ENCODE measurements at places on chromosomes 2 and 18.

DNA sequence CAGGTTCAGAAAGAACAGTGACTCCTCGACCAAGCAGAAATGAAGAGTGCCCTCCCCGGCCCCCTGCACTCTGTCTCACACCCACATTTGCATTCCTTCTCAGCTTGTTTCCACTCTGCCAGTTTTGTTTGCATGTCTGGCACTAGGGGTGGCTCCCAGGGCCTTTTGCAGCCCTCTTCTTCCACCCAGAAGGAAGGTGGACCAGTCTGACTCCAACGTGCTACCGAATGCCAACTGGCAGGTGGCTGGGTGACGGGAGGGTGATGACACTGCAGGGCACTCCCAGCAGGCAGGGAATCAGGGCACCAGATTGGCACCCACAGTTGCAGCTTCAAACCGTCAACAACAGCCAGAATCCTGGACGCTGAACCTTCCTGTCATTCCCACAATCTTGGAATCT lies 371.1 kb downstream of the TXNL1 start:
- H3K27ac ChIP-seq: no peak overlapping the region
- no peak for DNase-seq
- peaks cover 13% of the 10 kb centered on the region for H3K4me1 ChIP-seq
- H3K36me3 ChIP-seq: peaks cover 1% of the 10 kb centered on the region

DNA sequence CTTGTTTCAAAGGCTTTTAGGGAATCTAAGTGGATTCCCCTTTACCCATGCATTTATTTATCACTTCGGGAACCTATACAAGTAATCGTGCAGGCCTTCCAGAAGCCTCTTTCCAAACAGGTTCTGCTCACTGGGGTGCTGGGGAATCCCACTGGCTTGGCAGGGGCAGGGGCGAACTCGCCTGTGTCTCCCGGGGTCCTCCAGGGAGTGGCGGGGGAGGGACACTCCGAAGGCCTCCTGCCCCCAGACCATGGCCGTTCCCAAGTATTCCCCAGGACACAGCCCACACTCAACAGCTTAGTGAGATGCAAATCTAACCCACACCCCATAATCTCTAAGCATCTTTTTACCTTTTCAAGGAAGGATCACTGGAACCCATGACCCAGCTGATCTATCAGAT lies 6.5 kb downstream of the DNMT3A start:
- no peak overlapping the region for H3K27ac ChIP-seq
- H3K4me3 ChIP-seq: no peak overlapping the region
- H3K27me3 ChIP-seq: no peaks in the 10 kb centered on the region
- no peak for DNase-seq
- peaks cover 9% of the 10 kb centered on the region for H3K4me1 ChIP-seq

- no peak overlapping the region for H3K4me3 ChIP-seq
- no peak for DNase-seq
- no peak overlapping the region for H3K27ac ChIP-seq
- no peaks in the 10 kb centered on the region for H3K36me3 ChIP-seq
- H3K4me1 ChIP-seq: peaks cover 62% of the 10 kb centered on the region
These were observed 17.1 kb downstream of the ATOH8 start for GRCh38 chr2:85770786-85771409.

GRCh38 chr18:61086657-61087056 lies 246.6 kb upstream of the CDH20 start:
- H3K4me1 ChIP-seq: no peaks in the 10 kb centered on the region
- no peaks in the 10 kb centered on the region for H3K36me3 ChIP-seq
- DNase-seq: no peak
- no peak overlapping the region for H3K27ac ChIP-seq
- no peak overlapping the region for H3K4me3 ChIP-seq

DNA sequence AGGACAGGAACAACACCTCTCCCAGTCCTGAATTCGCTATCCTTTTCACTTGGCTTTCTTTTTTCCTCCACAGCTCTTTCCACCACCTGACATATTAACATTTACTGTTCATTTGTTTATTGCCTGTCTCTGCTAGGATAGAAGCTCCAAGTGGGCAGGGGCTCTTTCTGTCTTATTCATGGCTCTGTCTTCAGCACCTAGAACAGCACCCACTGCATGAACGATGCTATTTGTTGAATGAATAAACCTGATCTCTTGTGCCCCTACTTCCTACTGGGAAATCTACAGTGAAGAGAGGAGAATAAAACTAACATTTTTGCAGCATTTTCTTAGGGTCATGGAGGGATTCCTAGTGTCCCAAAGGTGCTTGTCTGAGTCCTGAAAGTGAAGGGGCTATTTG lies 24.4 kb upstream of the GAREM2 start:
- peaks cover 2% of the 10 kb centered on the region for H3K4me1 ChIP-seq
- H3K4me3 ChIP-seq: no peak overlapping the region
- H3K27ac ChIP-seq: no peak overlapping the region
- DNase-seq: no peak
- peaks cover 2% of the 10 kb centered on the region for H3K36me3 ChIP-seq
- H3K27me3 ChIP-seq: peaks cover 12% of the 10 kb centered on the region

- peaks cover 48% of the 10 kb centered on the region for H3K4me1 ChIP-seq
- H3K27ac ChIP-seq: peak overlapping the region; percentile 96
- H3K4me3 ChIP-seq: peak overlapping the region; percentile 92
- DNase-seq: no peak
- H3K27me3 ChIP-seq: no peaks in the 10 kb centered on the region
These were observed 1.5 kb downstream of the CAB39 start for GRCh38 chr2:230714136-230714480.

DNA sequence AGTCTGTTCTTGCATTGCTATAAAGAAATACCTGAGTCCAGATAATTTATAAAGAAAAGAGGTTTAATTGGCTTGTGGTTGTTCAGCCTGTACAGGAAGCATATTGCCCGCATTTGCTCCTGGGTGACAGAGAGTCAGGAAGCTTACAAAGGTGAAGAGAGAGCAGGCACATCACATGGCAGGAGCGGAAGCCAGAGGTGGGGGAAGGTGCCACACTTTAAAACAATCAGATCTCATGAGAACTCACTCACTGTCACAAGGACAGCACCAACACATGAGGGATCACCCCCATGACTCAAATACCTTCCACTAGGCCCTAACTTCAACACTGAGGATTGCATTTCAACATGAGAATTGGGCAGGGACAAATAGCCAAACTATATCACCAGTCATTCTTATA lies 124.8 kb upstream of the COL5A2 start:
- H3K4me3 ChIP-seq: no peak overlapping the region
- H3K4me1 ChIP-seq: peaks cover 27% of the 10 kb centered on the region
- H3K27ac ChIP-seq: no peak overlapping the region
- H3K36me3 ChIP-seq: no peaks in the 10 kb centered on the region

DNA sequence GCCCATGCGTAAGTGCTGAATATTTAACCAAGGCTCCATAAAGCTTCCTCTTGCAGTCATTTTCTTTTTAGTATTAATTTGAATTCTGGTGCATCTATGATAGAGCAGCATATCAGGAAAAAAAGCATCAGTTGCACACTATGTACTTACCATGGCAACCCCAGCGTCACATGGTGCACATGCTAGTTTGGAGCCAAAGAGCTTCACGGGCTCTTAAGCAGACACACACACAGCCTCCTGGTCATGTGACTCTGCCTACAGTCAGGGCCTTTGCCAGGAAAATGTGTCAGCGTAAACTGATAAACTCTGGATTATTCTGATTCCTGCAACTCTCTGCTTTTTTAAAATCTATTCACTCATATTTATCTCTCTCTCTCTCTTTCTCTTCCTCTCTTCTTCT lies 30.2 kb downstream of the NYAP2 start:
- H3K4me1 ChIP-seq: no peaks in the 10 kb centered on the region
- DNase-seq: no peak
- no peaks in the 10 kb centered on the region for H3K36me3 ChIP-seq
- no peak overlapping the region for H3K4me3 ChIP-seq

DNA sequence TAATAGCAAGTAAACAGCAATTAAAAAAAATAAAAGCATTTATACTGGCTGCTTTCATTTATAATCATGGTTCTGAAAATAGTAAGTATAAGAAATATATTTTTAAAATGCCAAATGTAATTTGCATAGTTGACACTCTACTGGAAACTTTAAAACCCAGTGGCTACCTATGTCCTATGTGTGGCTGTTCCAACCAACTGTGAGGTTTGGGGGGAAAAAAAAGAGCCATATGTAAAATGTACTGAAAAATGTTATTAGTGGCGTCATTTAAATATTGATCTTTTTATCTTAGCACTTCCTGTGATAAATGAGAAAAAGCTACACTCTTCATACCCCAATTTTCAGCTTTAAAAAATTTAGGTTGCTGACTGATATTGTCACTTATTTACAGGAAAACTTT lies 270.7 kb downstream of the TCF4 start:
- peaks cover 56% of the 10 kb centered on the region for H3K4me1 ChIP-seq
- H3K4me3 ChIP-seq: no peak overlapping the region
- H3K27me3 ChIP-seq: no peaks in the 10 kb centered on the region
- DNase-seq: no peak
- H3K36me3 ChIP-seq: no peaks in the 10 kb centered on the region

GRCh38 chr2:212254339-212254738 lies 284.3 kb downstream of the ERBB4 start:
- no peak for DNase-seq
- H3K36me3 ChIP-seq: no peaks in the 10 kb centered on the region
- no peaks in the 10 kb centered on the region for H3K4me1 ChIP-seq
- no peaks in the 10 kb centered on the region for H3K27me3 ChIP-seq
- H3K27ac ChIP-seq: no peak overlapping the region
- no peak overlapping the region for H3K4me3 ChIP-seq

GRCh38 chr18:59861009-59861408 lies 38.8 kb upstream of the PMAIP1 start:
- H3K4me3 ChIP-seq: no peak overlapping the region
- no peak overlapping the region for H3K27ac ChIP-seq
- H3K27me3 ChIP-seq: peaks cover 4% of the 10 kb centered on the region

- no peak overlapping the region for H3K4me3 ChIP-seq
- H3K27me3 ChIP-seq: no peaks in the 10 kb centered on the region
- H3K4me1 ChIP-seq: no peaks in the 10 kb centered on the region
- H3K36me3 ChIP-seq: no peaks in the 10 kb centered on the region
- H3K27ac ChIP-seq: no peak overlapping the region
- no peak for DNase-seq
These were observed 89.1 kb downstream of the SCN2A start for GRCh38 chr2:165328272-165328671.

DNA sequence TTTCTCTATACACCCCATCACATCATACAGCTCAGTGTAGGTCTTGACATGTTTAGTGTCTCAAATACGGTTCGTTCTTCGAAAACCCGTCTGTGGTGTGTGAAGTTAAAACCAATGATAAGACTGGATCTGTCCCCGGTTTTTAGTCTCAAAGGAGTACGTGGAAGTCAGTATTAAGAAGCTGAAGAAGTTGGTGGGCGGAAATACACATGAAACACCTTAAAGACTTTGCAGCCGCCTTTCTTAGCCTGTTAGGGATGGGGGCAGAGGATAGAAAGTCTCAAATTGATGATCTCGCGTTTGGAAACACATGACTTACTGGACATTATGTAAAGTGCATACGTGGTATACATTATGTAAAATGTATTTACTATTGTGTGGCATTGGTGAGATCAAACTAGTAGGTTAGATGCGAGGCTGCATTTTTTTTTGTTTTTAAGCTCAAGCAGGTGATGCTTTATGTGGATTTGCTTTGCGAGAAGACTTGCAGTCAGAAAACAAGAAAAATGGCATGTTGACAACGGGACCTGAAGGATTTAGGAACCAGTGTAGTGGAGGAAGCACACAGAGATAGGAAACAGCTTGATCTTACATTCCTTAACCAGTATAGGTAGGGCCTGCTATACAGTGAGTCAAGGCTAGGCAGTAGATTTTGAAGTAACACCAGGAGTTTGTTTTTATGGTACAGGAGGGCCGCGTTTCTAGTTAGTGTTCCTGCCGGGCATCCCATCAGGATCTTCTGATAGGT lies 1.2 kb downstream of the CNOT11 start:
- no peak for DNase-seq
- H3K36me3 ChIP-seq: peaks cover 6% of the 10 kb centered on the region
- H3K4me1 ChIP-seq: peaks cover 37% of the 10 kb centered on the region

DNA sequence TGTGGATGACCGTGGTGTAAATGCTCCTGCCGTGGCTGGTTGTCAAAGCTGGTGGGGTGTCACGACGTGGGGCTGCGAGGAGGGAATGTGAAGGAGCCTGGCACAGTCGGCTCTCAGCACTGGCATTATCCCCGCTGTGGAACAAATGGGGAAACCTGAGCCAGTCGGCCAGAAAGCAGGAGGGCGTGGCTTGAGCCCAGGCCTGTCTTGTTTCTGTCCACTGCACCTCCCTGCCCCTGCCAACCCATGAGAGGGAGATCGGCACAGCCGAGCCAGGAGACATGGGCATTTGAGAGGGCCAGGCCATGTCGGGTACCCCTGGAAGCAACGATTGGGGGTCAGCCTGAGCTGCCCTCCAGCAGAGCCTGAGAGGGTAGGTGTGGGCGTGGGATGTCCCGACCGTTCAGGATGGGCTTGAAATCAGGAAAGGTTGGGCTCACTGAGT lies 44.5 kb downstream of the PDIA6 start:
- no peaks in the 10 kb centered on the region for H3K27me3 ChIP-seq
- peak; percentile 68 for DNase-seq
- H3K36me3 ChIP-seq: no peaks in the 10 kb centered on the region
- H3K4me3 ChIP-seq: no peak overlapping the region

DNA sequence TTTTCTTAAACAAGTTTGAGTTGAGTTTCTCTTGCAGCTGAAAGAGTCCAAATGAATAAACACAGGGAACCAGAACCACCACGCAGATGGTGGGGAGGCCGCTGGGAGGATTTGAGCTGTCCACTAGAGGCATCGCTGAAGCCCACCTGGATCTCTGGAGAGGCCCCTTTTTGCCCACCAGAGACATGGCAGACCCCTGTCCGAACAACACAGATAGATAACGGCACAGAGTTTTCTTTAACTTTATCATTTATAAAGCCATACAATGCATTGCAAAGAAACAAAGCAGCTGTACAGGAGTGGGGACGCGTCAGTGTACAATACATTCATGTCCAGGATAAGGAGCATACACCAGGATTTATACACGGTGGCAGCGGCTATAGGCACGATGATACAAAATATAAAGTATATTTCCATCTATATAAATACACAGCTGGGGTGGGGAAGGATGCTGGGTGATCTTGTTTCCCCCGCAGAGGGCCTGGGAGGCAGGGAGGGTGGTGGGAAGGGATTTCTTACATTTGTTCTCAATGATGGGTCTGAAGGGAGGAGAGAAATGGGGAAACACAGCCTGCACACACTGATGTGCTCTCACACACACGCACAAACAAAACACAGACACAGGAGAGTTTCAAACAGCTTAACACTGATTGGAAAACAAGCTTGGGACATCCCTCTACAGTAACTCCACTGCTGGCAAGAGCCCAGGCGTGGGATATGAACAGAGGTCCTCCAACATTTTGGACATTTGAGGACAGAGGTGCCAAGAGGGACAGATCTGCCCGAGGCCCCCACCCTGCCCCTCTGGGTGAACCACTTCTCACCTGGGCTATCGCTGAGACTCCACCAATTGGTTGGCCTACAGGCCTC lies 203.0 kb downstream of the TNS1 start:
- no peak overlapping the region for H3K4me3 ChIP-seq
- H3K4me1 ChIP-seq: peaks cover 11% of the 10 kb centered on the region
- peaks cover 26% of the 10 kb centered on the region for H3K36me3 ChIP-seq
- no peak overlapping the region for H3K27ac ChIP-seq
- no peak for DNase-seq

- no peak for DNase-seq
- peaks cover 4% of the 10 kb centered on the region for H3K36me3 ChIP-seq
- no peak overlapping the region for H3K4me3 ChIP-seq
- H3K27ac ChIP-seq: no peak overlapping the region
- H3K27me3 ChIP-seq: no peaks in the 10 kb centered on the region
- peaks cover 33% of the 10 kb centered on the region for H3K4me1 ChIP-seq
These were observed 25.3 kb downstream of the LCLAT1 start for GRCh38 chr2:30472326-30472725.

All from chondrocyte (in vitro differentiated cells).